Kidney (tissue), 22 donors: ENCODE measurements at places on chromosomes 4 and X. TPM values are rescaled to one million over a fixed set of nuclear protein-coding genes. Genes with fewer than 3 reads are reported as not detected.

The ARHGAP36 gene
- not detected for polyA plus RNA-seq

The POLN gene
- polyA plus RNA-seq: 1.3 TPM

The NPY5R gene
- 1.2 TPM for polyA plus RNA-seq

The DCAF8L2 gene
- not detected for polyA plus RNA-seq

- no peak overlapping the region for H3K27ac ChIP-seq
- no peaks in the 10 kb centered on the region for H3K27me3 ChIP-seq
- H3K36me3 ChIP-seq: no peaks in the 10 kb centered on the region
- peak overlapping the region; percentile 90 for H3K4me3 ChIP-seq
- H3K4me1 ChIP-seq: no peaks in the 10 kb centered on the region
Observed at GRCh38 chr4:125316791-125317524, 2.2 kb downstream of the FAT4 start.

DNA sequence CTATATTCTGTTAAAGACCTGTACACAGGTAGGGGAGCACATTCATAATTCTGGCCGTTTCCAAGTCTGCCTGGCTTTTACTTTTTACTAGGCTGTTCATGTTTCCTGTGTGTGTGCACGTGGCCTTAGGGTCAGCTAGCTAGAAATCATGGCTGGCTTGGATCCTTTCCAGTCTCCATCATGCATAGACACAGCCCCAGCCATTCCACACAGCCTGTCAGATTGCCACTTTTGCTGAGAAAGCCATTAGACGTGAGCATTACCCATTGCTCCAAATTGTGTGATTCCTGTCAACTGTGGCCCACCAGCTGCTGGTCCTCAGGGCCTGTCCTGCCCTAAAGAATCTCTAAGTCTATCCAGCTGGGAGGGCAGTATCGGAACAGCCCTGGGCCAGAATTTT, 11.4 kb upstream of the SORCS2 start:
- DNase-seq: no peak
- no peaks in the 10 kb centered on the region for H3K27me3 ChIP-seq

- DNase-seq: no peak
- no peak overlapping the region for H3K27ac ChIP-seq
- no peaks in the 10 kb centered on the region for H3K4me1 ChIP-seq
- H3K4me3 ChIP-seq: no peak overlapping the region
Observed at GRCh38 chrX:134573683-134574035, 84.6 kb downstream of the PLAC1 start.

DNA sequence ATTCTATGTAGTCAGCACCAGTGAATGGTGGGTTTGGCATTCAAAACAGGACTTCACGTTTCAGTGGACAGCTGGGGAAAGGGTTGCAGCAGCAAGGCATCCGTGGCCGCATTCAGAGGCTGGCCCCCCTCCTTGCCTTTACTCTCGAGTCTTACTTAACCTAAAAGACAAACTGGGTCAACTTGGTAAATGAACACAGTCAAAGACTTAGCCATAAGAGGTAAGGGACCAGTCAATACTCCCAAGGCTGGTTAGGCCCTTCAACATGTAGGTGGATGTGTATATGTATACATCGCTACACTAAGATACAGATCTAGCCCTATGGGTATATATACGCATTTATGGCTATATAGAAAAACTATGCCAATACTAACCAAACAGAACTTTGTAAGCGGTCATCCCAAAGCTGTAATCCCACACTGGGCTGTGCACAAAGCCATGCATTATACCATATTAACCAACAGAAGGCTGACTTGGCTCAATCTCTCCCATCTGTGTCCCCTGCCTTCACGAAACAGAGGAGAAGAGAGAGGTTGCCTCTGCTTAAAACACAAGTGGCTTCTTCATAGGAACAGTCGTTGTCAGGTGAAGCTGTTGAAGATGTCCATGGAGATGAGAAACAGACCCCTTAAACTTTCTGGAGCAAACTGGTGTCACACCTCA, 61.9 kb downstream of the TSC22D3 start:
- no peak overlapping the region for H3K4me3 ChIP-seq
- H3K4me1 ChIP-seq: peaks cover 15% of the 10 kb centered on the region
- no peak for DNase-seq

GRCh38 chr4:88457307-88458103, 586 bp downstream of the HERC5 start:
- H3K27me3 ChIP-seq: no peaks in the 10 kb centered on the region
- H3K4me1 ChIP-seq: no peaks in the 10 kb centered on the region
- peak overlapping the region; percentile 65 for H3K4me3 ChIP-seq
- DNase-seq: peak; percentile 84
- H3K27ac ChIP-seq: peak overlapping the region; percentile 79
